ENCODE measurements at places on chromosomes 7 and 10.

DNA sequence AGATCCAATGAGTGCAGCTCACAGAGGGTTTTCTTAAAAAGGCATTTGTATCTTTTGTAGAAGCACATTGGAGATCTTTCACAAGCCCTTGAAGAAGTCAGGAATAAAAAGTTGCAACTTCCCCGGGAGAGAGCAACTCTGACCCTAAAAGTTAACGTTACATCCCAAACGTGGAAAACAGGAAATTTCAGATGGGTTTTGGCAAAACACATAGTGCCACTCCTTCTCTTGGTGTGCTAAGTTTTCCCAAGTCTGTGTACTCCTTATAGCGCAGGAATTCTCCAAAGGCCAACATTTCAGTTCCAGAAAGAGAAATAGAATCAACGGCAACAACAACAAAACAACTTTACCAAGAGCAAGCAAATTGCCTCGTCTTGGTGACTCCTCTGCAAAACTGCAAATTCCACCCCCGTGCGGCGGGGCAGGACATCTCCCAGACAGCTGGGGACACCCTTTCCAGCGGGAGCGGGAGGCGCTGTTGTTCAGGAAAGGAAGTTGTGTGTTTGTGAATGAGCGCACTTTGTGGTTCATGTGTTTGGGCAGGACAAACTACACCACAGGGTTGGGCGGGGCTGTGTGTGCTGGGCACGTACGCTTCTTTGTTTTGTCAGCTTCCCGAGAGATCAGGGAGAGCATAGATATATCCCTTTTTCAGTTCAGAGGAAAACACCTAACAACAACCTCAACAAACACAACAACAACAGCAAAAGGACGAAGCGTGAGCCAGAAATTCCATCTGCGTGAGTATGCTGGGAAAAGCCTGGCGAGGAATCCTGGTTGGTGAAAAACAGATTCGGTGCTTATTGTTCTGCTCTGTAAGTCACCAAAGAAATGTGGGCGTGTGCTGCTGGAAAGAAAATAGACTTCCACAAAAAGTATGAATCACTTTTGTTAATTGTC lies 294.7 kb upstream of the PITRM1 start:
- no peak for DNase-seq

GRCh38 chr7:148700661-148701064 lies 2.0 kb downstream of the CUL1 start:
- peak; percentile 93 for DNase-seq

DNA sequence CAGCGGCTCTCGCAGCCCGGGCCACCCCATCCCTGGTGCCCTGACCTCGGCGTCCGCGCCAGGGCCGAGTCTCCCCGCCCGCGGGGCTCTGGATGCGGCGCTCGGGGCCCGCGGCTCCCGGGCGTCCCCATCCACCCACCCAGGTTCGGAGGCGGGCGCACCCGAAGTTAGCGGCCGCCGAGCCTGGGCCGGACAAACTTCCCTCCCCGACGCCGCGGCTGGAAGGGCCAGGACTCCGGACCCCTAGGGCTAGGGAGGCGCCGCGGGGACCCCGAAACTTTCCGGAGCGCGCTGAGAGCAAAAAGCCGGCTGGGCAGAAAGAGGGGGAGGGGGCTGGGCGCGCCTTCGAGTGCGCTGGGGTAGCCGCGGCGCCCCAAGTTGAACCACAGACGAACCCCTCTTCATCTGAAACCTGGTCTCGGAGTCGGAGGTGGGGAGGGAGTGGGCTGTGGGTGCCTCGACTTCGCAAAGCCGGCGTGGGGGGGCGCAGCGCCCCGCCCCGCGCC lies 3.7 kb upstream of the ELFN1 start:
- peak; percentile 24 for DNase-seq

DNA sequence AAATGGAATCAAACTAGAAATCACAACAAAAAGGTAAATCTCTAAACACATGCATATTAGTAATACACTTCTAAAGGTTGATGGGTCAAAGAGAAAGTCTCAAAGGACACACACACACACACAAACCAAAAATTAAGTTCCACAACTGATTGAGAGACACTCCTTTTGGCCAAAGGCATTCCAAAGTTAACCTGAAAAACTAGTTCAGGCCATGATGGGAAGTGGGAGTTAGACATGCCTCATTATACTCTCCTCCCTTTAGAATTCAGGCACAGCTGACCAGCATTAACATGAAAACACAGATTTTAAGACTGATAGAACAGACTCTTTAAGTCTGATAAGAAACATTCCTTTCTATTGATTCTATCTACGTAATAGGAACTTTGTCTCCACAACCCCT lies 332.4 kb upstream of the IGFBP3 start:
- no peak for DNase-seq

- no peak for DNase-seq
Measured at GRCh38 chr7:142770661-142771352, at the start of gene PRSS2. TSS of gene PRSS2 (plus strand) at chr7:142770970. CDS start at chr7:142770983, 13 bp downstream.

Data from hematopoietic multipotent progenitor cell treated with erythropoietin and hydrocortisone succinate and interleukin-3 and kit ligand, for 6 days (in vitro differentiated cells).